ENCODE measurements at places on chromosomes 11 and 22. TPM values are rescaled to one million over a fixed set of nuclear protein-coding genes. Genes with fewer than 3 reads are reported as not detected.

Gene TRPM5
- 0.10 TPM for total RNA-seq

Gene FDXACB1
- 2.0 TPM for total RNA-seq

Gene VSIG10L2
- total RNA-seq: not detected

Gene CHORDC1
- 74.2 TPM for total RNA-seq

Gene PLEKHA7
- total RNA-seq: 1.7 TPM

Gene TH
- total RNA-seq: not detected

Gene STK33
- total RNA-seq: 1.2 TPM

Gene UPK2
- not detected for total RNA-seq

Gene TESMIN
- 1.4 TPM for total RNA-seq

Gene HBB
- 76.0 TPM for total RNA-seq

Gene ARRB1
- total RNA-seq: 48.2 TPM

Gene FREY1
- total RNA-seq: 1.6 TPM

Gene OR8B8
- total RNA-seq: not detected

Gene TMEM132A
- 0.42 TPM for total RNA-seq

Gene FANCF
- total RNA-seq: 8.8 TPM

Measured in mononuclear cell (primary cell).